ENCODE measurements at places on chromosomes 3 and 15. TPM values are rescaled to one million over a fixed set of nuclear protein-coding genes. Genes with fewer than 3 reads are reported as not detected.

GRCh38 chr3:122067588-122068240, 12.6 kb downstream of the CD86 start:
- no peak for DNase-seq

DNA sequence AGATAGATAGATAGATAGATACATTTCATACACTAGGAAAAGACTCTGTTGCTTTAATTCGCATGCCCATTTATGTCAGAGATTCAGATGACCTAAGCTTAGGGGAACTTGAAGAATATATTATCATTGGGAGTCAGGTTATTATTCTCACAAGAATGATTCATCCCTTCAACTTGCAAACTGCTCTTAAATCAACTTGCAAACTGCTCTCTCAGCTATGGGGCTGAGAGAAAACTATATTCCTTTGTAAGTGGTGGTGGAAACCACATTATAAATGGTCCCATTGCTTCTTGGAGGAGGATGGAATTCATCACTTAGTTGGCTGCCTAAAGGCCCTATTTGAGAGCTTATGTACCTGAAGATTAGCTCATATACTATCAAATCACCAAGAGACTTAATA, 160.9 kb upstream of the STAC start:
- no peak for DNase-seq

DNA sequence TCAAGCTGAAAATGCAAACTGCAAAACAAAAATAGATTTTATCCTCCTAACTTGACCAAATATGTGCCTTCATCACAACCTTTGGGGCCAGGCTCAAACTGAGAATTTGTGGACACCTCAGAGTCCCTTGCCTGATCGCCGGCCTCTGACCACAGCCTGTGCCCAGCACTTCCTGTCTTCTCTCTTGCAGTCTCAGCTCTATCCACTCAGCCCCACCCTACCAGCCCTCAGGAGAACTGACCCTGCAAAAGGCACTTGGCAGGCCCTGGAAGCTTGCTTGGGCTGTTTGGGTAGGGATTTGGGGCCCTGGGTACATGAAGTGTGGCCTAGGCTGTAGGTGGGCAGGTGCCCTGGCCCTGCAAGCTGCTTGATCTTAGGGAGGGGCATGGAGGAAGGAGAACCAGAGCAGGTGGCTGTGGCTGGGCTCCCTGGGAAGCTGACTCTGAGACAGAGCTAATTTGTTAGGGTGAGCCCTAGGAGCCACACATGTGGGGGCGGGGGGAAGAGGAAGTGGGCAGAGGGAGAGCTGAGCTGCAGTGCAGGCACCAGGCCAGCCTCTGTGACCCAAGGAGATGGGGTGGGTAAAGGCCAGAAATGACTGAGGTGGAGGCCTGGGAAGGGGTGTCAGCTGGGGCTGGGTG, 8.6 kb downstream of the CLEC3B start:
- peak; percentile 36 for DNase-seq

DNA sequence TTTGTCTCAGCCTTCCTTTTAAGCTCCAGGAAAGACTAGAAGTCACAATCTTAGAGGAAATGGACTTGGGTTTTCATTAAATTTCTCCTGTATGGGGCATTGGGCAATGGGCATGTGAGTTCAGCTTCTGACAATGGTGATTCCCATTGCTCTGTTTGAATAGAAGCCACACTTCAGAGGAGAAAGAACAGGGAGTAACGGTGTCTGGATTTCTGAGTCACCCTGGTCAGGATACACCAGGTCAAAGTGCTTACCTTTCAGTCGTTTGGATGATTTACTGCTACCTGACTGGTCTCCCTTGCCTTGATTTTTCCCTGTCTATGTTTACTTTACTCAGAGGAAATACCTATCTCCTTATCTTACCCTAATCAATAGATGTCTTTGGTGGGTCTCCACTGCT, 111.7 kb upstream of the VEPH1 start:
- DNase-seq, result no peak

DNA sequence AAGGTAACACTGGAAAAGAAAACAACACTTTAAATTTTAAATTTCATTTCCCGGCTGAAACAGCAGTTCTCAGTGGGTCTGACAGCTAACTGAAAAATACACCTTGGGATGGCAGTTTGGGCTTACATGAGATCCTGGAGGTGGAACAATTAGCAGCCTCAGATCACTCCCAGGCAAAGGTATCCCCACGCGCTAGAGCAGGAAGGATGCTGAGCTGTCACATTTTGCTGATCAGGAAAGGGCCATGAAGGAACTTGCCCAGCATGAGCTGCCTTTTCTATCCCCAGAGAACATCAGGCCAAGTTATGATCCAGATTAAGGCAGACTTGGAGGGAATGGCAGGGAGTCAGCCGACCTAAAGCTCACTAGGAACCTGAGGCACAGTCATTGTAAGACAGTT, 204.8 kb upstream of the SLC2A2 start:
- DNase-seq, result no peak

- no peak for DNase-seq
Observed at GRCh38 chr15:63023351-63023945, 19.1 kb upstream of the TPM1 start.

DNA sequence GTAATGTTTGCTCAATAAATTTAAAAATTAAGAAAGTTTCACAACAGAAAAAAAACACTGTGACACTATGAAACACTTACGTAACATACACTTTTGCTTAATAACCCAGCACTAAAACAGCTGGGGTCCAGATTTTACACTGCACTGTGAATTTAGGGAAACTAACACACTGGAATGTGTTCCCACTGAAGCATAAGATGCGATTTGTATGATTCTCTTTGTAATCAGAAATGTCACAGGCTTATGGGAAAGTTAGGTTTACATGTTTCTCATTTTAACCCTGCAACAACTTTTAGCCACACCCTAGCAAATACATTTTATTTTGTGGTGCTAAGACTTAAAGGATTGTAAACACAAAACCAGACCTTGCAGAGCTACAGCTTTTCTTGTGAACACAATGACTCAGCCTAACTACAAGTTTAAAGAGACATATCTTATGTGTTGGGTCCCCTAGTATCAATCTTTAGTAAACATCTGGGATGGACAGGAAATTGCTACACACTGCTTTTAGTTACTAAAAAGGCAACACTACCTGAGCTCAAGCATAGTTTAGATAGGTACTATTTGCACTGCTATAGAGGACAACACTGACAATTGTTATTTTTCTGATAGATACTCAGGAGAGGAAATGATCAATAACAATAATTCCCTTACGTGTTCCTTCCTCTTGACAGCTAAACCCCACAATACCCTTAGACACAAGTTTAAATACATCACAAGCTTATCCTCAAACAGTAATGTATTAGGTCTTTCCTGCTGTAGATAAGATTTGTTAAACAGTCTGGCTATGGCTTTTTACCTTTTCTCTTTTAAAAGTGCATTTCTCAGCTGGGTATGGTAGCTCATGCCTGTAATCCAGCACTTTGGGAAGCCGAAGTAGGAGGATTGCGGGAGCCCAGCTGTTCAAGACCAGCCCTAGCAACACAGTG, 3.8 kb downstream of the PLD1 start:
- DNase-seq, result no peak

GRCh38 chr3:80283783-80284182, 516.0 kb upstream of the ROBO1 start:
- DNase-seq, result no peak

- DNase-seq, result no peak
Observed at GRCh38 chr3:14473411-14473891, 66.7 kb downstream of the GRIP2 start.

Gene SEMA3G
- not detected for polyA plus RNA-seq

Gene GP9
- polyA plus RNA-seq, result 12.8 TPM

Gene CLDN11
- polyA plus RNA-seq, result not detected

Gene NR2E3
- not detected for polyA plus RNA-seq

Gene SLC6A1
- polyA plus RNA-seq, result not detected

Gene ZFYVE19
- polyA plus RNA-seq, result 22.0 TPM

Measured in immature natural killer cell (primary cell).